ENCODE measurements at places on chromosomes 7 and 10.
A peak's percentile ranks its signal among the peaks of the same experiment; 100 is the strongest.

- no peak for DNase-seq
These were observed 1.6 kb upstream of the COL13A1 start for GRCh38 chr10:69800109-69800508.

DNA sequence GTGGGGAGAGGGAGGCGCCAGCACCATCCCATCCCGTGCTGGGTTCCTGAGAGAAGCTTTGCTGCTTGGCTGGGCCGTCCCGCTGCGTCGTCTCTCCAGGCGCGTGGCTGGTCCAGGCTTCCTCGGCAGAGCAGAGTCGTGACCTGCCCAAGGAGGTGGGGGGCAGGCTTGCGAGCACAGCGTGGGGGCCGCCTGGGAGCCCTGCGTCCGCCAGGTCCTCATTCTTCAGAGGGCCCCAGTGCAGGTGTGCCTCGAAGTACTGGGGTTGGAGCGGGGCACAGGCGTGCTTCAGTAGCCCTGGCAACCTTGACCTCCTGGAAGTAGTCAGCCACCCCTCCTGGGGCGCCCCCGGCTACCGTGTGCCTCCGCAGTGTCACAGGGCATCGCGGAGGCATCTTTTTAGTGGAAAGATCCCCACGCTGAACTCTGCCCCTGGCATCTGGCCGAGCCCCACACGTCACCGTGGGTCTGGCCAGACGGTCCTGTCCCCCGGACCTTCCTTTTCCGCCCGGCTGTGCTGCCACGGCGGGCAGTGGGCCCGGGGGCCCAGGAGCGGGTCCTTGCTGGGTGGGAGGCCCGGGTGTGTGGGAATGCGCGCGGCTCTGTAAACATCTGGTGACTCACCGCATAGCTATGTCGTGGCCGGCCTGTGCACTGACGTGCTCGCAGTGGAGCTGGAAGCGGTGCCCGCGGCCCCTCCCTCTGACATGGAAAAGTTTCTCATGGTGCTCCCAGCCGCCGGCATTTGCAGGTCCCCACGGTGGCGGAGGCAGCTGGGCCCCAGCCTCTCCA, 6.4 kb downstream of the MAFK start:
- no peak for DNase-seq

DNA sequence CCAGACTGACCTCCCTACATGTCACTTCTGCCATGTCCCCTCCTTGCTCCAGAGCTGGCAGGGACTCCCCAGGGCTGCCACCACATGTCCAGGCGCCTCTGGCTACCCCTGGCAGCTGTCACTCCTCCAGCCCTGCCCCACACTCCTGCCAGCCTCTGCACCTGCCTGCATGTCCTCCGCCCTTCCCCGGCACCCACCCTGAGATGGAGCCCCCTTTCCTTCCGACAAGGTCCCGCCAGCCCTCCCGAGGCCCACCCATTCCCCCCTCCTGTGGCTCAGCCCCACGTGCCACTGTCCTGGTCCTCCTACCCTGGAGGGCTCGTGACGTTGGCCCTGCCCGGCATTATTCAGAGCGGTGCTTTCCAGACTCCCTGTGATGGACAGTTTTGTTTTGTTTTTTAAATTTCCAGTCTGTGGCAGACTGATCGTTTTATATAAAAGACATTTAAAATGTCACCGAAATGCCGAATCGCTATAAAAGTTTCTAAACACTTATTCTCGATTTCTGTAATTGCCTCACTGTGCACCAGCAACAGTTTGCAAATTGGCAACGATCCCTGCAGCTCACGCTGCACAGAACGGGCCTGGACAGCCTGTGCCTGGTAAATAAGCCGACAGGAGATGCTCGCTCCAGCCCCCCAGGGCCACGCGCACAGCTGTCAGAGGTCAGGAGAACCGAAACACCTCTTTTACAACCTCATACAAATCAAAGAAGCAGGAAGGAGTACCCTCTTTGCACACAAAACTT, 111.1 kb upstream of the SH2B2 start:
- DNase-seq = no peak

- no peak for DNase-seq
These were observed 267.1 kb upstream of the FZD8 start for GRCh38 chr10:35909121-35909720.

- no peak for DNase-seq
These were observed 101.7 kb upstream of the SLC26A5 start for GRCh38 chr7:103547451-103548284.

DNA sequence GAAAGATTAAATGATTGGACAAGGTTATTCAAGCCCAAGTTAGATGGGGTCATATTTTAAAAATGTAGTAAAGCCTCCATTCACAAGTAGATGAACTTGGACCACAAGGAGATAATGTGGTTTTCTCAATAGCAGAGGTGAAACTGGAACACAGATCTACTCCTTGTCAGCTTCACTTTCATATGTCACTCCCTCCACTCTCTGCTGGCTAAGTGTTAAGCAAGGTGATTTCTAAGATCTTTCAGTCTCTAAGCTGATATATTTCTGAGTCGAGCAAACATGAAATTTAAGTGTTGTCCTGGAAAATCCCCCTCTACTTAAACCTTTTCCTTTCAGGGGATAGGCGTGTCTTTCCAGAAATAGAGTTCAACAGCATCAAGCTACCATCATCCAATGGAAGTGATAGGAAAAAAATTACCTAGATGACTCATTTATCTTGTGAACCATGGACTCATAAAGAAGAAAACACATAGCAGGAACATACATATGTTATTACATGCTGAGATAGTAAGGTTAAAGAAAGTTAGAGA, 275.0 kb downstream of the PTEN start:
- DNase-seq = no peak

- DNase-seq = no peak
These were observed 395.4 kb upstream of the NFE2L3 start for GRCh38 chr7:25756601-25757000.

GRCh38 chr7:74479961-74480829, 26.5 kb downstream of the GTF2IRD1 start:
- DNase-seq = no peak

DNA sequence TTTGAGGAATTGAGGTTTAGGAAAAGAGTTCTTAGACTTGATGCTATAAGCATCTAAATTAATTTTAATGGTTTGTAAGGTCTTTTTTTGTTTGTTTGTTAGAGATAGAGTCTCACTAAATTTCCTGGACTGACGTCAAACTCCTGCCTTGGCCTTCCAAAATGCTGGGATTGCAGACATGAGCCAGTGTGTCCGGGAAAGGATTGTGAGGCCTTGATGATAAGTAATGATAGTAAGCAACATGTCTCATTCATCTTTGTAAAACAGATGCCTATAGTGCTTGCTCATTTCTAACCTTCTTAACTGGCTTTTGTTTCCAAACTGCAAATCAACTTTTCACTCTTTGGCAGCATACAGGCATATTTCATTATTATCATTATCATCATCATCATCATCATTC, 176.0 kb upstream of the KCND2 start:
- DNase-seq = no peak

- DNase-seq = peak; percentile 56
These were observed 700 bp downstream of the MTPN start for GRCh38 chr7:135976312-135977006.

GRCh38 chr7:30745261-30745941, 6.5 kb upstream of the INMT start:
- DNase-seq = no peak

- DNase-seq = no peak
These were observed 168.0 kb upstream of the PHYHIPL start for GRCh38 chr10:59008452-59008851.

- no peak for DNase-seq
These were observed 60.0 kb downstream of the PRF1 start for GRCh38 chr10:70542565-70542938.

DNA sequence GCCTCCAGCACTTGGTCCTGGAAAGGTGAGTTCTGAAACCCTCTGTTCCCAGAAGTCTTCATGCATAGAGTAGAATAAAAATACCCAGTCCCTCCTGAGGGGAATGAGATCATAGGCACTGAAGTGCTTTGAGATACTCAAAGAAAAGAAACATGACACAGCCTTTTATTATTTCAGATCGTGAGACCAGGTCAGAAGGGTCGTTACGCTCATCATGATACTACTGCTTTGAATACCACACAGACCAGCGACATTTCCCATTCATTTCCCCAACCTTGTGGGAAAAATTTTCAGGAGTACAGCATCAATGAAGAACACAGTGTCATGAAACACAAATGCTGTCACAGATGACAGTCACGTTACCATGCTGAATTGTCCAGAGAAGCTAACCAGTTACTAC, 15.0 kb downstream of the CLRN3 start:
- no peak for DNase-seq

GRCh38 chr7:4681218-4681851, 760 bp upstream of the FOXK1 start:
- peak; percentile 10 for DNase-seq

GRCh38 chr10:99993701-99994689, 15.8 kb downstream of the DNMBP start:
- peak; percentile 59 for DNase-seq
